ENCODE measurements at places on chromosomes 2 and 18.

- no peak for DNase-seq
Observed at GRCh38 chr2:62724886-62725711, 19.6 kb downstream of the EHBP1 start.

- no peak for DNase-seq
Observed at GRCh38 chr2:240932724-240933047, 26.6 kb downstream of the CROCC2 start.

DNA sequence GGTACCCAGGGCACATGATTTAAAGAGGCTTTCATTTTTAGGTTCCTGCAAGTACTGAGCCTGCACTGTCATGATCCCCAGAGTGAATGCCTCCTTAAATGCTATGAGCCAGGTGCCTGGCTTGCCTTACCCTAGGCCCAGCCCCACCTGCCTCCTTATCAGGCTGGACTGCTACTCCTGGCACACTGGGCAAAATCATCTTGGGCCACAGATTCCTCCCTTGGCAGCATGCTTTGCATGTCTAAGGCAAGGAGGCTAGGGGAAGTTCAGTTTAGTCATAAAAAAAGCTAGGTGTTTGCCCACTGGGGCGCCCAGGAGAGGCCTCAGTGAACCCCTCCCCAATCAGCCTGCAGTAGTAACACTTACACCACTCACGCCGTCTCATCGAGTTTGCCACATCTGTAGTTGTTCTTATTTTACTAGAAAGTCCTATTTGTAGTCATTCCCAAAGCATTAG lies 45.1 kb downstream of the LBH start:
- no peak for DNase-seq

DNA sequence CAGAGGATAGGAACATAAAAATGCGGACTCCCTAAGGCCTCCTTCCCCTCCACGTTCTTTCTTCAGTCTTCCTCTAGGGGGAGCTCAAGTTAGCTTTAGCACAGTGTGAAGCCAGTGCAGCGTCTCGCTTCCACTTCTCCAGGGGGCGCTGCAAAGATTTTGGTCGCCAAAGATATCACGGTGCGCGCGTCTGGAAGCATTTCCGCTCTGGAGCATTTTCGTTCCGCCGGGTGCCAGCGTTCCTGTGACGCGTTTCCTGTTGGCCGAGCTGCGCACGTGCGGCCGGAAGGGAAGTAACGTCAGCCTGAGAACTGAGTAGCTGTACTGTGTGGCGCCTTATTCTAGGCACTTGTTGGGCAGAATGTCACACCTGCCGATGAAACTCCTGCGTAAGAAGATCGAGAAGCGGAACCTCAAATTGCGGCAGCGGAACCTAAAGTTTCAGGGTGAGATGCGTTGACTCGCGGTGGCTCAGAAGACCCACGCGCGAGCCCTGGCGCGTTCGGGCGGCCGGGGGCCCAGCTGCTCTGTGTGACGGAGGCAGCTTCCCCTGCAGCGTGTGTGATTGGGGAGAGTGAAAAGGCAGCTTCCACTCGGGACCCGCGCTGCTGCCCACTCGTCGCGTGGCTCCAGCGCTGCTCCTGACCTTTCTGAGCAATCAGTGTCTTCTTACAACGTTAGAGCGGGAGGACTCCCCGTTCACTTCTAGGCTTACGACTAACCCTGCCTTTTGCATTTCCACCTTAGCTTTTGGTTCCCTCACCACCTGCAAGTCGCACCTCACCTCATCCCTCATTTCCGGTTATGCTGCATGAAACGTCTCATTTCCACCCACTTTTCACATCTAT lies at the start of gene DDX18:
Gene DDX18, plus strand, starts transcription at position 275 of the 848 bp plus-strand sequence. Its CDS starts 87 bp downstream, at position 362.
- DNase-seq, result peak; percentile 87

DNA sequence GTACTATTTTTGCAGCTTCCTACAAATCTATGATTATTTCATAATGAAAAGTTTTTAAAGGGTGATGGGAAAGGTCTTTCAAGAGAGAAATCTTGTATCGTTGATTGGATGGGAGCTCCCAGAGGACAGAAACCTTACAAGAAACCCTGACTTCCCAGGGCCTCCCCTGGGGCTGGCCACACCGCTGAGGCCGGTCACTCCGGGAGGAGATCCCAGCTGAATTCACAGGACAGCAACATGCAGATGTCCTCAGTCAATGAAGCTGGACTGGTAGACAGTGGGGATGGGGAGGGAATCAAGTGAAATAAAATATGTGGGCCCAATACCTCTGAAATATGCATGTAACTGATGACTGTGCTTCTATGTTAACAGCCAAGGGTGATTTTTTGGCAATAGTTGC lies 135.6 kb downstream of the TFCP2L1 start:
- no peak for DNase-seq

DNA sequence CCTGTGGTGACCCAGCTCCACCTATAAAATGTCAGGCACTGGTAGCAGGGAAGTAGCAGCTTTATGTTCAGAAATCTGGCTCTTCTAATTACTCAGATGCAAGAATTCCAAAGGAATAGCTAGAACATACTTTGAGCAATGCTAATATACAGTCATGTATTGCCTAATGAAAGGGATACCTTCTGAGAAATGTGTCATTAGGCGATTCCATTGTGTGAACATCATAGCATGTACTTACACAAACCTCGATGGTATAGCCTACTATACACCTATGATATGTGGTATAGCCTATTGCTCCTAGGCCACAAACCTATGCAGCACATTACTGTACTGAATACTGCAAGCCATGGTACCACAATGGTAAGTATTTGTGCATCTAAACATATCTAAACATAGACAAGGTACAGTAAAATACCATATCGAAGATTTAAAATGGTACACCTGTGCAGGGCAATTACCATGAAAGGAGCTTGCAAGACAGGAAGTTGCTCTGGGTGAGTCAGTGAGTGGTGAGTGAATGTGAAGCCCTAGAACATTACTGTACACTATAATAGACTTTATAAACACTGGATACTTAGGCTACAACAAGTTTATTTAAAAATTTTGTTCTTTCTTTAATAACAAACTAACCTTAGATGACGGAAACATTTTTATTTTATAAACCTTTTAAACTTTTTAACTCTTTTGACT lies 50.3 kb upstream of the ETAA1 start:
- no peak for DNase-seq

DNA sequence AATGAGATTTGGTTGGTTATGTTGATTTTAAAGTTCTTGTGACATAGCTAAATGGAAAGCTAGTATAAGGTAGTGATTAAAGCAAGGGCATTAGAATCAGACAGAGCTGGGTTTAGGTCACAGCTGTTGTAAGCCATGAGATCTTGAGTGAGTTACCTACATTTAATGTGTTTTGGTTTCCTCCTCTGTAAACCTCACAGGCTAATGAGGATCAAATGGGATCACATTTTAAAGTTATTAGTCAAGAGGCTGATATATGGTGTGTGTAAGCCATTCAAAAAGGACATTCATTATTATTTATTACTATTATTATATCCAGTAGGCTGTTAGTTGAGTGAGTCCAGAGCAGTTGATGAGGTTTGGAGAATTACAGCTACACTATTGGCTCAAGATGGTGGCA lies 416.2 kb downstream of the IRS1 start:
- DNase-seq, result no peak

DNA sequence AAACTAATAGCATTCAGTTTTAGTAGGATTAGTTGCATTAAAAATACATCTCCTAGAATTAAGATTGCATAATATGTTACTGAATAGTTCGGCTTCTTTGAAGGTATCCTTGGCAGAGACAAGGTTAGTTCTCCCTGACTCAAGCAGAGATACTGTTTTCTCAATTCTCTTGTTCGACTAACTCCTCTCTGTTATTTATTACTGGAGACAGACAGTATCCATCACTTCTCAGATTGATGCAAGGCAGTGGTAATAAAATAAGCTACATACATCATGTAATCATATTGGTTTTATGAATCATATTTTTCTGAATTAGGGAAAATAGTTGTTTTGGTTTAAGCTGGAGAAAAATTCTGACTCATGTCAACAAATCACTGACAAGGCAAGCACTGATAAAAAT lies 134.8 kb downstream of the SLC8A1 start:
- DNase-seq, result no peak

- DNase-seq, result no peak
Observed at GRCh38 chr2:77397763-77398162, 124.4 kb downstream of the LRRTM4 start.

DNA sequence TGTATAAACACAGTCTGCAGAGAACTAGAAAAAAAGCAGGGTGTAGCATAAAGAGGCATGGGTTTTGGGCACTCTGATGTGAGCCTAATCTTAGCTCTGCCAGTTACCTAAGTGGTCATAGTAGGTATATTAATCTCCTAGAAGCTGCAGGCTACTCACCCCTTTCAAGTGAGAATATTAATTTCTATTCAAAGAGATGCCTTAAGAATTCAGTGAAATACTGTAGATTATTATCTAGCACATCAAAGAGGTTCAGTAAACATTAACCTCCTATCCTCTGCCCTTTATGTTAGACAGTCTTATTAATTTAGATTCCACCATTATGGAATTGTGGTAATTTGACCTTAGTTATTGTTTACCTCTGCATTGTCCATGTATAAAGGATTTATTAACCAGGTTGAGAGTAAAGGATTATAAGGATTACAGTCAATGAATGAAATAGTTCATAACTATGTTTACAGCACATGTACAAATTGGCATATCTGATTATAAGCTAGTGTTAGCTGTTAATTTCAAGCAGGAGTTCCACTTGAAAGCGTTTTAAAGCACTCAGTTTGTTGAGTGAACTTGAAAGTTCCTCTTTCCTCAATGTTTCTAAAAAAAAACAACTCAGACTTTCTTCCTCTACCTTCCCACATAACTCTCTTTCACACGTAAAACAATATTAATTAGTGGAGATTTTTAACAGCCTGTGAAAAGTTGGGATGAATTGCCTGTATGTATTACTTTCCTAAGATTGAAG lies 150.6 kb upstream of the EPC2 start:
- DNase-seq, result no peak

DNA sequence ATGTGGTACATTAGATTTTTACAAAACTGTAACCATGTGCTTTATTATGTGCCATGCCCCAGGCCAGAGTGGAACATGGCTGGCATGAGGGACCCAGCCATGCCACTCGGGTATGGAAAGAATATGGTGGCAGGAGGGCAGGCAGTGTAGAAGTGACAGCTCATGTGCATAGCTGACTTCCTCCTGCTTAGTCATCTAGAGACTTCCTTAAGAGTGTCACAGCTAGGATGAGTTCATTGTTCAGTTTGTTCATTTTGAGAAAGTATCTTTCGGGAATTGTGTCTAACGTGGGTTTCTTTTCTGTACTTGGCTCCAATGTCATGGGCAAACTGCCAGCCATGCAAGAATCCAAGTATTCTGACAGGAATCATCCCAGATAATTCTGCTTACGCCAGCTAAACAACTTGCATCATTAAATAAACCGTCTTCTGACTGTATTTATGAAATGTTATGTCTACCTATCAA lies 94.3 kb upstream of the ITGB6 start:
- DNase-seq, result no peak

- DNase-seq, result no peak
Observed at GRCh38 chr18:24128700-24129099, 10.2 kb upstream of the CABYR start.

DNA sequence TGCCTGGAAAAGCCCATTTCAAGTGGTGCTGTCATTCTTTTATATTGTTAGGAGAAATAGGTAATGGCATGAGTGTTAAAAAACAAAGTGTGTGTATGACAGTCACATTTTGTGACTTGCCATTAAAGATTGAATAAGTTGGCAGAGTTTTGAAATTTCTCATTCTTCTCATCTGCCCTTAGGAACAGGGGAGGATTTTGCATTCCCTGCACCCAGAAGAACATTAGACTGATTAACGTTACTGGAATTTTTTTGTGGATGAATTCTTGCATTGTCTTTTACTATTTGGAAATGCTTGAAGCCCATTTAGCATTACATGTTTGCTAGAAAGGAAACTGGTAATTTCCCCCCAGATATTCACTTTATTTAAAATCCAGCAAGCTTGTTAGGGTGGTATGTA lies 162.2 kb downstream of the BABAM2 start:
- DNase-seq, result no peak

- DNase-seq, result no peak
Observed at GRCh38 chr2:85276571-85277118, 51.1 kb downstream of the TGOLN2 start.

DNA sequence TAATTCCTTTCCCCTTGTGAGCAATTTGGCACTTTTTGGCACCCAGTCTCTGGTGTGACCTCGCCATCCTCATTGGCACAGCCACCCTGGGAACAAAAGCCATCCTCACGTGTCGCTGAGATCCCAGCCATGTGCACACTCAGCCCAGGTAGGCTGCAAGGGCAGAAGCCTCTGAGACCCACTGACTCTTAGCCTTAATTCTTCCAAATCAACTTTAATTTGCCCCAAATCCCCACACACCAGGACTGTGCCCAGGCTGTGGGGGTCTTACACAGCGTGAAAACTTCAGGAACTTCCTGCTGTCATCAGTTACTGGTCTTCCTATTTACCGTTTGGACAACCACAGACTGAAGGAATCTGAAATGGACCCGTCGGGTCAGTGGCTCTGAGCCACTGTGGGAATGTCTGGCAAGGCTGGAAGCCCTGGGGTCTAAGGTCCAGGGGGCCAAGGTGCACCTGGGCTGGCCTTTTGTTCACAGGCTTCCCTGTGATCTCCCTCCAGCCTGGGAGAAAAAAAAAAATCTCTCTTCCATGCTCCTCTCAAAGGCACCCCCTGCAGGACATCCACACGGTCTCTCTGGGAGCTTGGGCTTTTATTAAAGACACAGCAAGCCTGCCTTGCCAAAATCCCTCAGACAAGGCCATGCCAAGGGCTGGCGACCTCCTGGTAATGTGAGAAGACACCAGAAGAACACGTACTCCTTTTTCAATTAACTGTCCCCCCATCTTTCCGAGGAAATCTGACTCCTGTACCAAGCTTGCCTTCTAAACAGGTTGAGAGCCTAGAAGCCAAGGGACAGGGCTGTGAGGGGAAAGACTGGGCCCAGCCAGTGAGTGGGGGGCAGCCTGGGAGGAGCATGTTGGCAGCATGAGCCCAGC lies 42.1 kb upstream of the LAPTM4A start:
- peak; percentile 66 for DNase-seq

GRCh38 chr2:151733771-151734672 lies at the start of gene NEB:
Gene NEB, minus strand, starts transcription at chr2:151734476. Its CDS starts 1,320 bp downstream, at chr2:151733156.
- no peak for DNase-seq

DNA sequence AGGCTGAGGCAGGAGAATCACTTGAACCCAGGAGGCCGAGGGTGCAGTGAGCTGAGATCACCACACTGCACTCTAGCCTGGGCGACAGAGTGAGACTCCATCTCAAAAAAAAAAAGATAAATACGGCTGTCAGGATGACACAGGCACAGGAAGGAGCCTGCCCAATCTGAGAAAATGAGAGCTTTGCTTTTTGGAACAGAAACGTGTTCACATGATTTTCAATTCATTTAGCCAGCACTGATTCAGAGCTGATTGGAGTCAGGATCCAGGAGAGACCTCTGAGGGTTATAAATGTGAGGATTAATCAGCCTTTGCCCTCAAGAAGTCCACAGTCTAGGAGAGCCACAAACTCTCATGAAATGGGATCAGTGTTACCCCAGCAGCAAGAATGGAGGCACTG lies 6.9 kb upstream of the SMAD7 start:
- no peak for DNase-seq

GRCh38 chr2:65070172-65070830 lies 14.1 kb downstream of the CEP68 start:
- no peak for DNase-seq

DNA sequence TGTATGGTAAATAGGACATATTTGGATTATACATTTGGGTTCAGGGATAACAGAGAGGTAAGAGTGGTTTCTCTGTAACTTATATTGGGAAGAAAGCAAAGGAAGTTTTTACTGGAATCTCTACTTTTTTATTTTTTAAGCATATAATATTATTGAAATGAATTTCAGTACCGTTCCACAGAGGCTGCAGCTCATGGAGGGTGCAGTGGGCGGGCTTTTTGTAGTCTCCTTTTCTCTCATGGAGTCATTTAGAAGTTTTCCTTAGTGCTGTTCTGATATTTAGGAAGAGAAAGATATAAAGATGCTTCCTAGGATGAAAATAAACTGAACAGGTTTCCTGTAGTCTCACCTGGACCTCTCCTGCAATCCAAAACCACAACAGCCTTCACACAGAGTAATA lies 1153.3 kb upstream of the TMEFF2 start:
- no peak for DNase-seq

Data from HEK293T (cell line).